Hippocampal formation (tissue), 2 donors: ENCODE measurements at places on chromosomes 4 and X.

DNA sequence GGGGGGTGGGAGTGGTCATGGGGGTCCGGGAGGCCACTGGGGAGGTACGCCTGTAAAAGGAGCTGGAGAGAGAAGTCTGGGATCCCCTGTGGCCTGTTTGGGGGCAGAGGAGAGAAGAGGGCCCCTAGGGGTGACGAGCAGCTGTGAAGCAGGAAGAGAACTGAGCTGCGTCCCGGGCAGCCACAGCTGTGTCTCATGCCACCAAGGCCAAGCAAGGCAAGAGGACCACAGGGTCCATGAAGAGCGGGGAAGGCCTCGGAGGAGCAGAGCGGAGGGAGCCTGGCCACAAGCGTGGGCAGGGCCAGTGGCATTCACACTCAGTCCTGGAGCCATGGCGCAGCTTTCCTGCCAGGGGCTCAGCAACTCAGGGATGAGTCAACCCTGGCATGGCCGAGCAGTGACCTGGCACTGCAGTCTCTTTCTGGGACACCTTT lies 13.6 kb upstream of the NAT8L start:
- DNase-seq = no peak

DNA sequence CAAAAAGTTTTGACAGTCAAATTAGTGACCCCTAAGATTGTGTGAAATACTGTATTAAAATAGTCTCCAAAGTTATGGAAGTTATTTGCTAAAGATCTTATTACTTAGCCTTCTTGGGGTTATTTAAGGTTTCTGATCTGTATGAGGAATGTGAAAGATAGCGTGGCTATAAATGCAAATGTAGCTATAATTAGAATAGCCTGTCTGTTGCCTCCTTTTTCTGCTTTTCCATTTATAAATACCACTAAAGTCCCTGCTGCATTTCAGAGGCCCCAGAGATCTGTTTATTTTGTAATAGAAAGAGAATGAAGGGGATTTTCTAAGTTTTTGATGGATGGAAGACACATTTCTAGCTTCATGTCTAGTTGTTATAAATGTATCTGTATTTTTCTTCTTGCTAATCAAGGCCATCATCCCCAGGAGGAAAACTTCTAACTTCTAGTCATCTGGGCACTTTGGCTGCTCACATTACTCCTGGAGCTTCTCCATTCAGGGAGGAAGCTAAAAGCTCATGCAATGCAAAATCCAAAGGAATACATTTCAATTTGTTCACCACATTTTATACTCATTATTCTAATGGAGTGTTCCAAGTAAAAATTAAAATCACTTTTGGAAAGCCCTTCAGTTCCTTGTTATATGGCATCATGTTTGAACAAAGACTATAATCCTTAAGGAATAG lies 73.9 kb downstream of the INTS12 start:
- DNase-seq = no peak

DNA sequence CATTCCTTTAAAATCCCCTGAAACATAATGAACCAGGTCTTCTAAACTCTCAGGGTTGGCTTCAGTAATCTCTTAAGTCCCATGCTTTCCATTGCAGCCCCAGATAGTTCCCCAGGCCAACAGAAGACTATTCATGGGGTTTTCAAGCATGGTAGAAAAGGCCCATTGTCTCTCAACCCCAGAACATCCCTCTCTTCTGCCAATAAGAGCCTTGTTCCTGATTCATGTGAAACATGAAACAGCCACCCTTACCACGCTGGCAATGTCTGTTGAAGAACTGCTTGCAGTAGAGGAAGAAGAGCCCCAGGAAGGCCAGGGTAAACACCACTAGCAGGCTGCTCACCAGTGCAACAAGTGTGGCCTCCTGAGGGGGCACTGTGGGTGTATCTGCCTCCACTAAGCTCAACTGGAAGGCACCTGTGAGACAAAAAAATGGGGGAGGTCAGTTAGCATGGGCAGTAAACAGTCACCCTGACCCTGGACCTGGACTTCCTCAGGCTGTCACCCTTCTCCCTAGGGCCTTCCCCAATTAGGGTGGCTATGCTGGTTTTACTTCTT lies 36.4 kb downstream of the EDA2R start:
- peak; percentile 23 for DNase-seq

DNA sequence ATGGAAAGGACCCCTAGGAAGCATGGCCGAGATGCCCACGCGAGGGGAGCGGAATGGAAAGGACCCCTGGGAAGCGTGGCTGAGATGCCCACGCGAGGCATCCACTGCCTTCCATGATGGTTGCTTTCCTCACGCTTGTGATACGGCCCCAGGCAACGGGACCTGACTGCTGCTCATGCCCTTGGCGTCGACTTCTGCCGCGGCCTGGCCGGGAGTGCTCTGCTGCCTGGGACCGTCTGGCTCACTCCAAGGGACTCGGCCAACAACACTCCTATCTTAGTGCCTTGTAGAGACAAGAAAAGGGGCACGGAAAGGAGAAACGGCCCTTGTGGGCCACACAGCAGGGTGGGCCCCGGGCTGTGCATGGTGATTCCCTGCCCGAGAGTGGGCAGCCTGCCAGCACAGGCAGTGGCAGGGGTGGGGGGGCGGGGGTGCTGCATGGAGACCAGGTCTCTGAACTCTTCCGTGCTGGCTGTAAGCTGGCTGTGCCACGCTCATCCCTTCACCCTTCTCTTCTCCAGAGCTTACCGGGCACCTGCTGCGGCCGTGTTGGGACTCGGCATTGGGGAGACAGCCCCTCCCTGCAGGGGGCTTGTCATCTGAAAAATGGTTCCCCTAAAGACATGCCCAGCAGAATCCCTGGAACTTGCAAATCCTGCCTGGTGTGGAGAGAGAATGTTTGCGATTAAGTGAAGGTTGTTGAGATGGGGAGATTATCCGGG lies 38.6 kb upstream of the HMX1 start:
- DNase-seq = no peak

DNA sequence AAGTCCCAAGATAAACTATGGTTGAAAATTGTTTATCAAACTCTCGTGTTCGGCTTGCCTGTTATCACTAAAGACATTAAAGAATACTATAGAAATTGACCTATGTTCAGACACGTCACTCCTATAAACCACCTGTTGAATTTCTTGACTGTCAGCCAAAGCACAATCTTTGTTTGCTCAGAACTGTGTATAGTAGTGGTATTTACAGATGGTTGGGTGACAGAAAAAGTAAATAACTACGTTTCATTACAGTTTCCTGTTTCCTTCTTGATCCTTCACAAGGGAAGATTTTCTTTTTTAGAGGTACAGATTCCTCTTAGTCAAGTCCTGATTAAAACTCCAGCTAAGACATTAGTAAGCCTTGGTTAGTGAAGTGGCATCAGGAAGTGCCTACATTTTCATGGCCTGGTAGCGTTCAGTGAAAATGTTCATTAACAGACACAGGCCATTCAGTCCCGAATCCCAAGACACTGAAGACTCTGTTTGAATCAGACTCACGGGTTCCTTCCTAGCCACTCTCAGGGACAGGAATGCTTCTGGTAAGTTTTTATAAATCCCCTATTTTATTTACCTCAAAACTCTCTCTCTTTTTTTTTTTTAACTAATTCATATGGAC lies at the start of gene SMIM31:
Gene SMIM31, plus strand, starts transcription at position 259 of the 616 bp plus-strand sequence. CDS start 16,313 bp downstream, outside the sequence.
- DNase-seq = no peak

- no peak for DNase-seq
Measured at GRCh38 chr4:2961421-2961810, 1.8 kb downstream of the NOP14 start.

- DNase-seq = no peak
Measured at GRCh38 chrX:36401774-36402173, 482.2 kb downstream of the CFAP47 start.

GRCh38 chr4:57424232-57424897 lies 314.2 kb upstream of the IGFBP7 start:
- peak; percentile 16 for DNase-seq

DNA sequence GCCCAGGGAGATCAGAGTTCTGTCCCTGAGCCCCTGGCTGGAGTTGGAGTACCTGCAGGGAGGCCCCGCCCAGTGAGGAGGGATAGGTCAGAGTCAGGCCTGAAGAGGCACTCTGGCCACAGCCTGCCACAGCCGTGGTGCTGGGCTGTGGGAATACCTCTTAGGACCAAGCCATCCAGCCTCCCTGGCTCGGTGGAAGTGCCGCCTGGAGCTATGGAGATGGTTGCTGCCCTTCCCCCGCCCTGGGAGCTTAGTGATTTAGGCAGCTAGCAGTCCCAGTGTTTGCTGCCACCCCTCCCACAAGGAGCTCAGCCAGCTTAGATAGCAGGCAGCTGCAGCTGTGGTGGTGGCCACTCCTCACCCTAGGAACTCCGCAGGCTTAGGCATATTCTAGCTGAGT lies 446.3 kb upstream of the GNPDA2 start:
- DNase-seq = no peak

GRCh38 chr4:106609917-106610316 lies 241.3 kb upstream of the GIMD1 start:
- DNase-seq = no peak

DNA sequence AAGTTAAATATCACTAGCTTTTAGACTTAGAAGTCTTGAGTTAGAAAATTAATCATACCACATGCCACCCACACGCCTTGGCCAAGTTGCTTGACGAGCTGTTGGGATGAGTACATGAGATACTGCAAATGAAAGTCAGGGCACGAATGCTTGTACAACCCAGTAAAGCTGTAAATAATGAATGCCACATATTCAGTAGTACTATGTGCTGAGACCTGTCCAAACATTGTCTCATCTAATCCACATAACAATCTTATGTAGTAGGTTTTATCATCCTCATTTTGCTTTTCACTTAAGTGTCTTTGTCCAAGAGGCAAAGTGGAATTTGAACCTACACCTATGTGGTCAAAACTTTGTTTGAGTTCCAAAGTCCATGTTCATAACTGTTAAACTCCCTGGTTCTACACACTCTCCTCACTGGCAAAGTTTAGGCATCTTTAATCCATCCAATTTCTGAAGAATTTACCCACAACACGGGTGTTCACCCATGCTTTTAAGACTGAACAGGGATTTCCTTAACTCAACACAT lies 74.1 kb downstream of the LDB2 start:
- DNase-seq = peak; percentile 4

DNA sequence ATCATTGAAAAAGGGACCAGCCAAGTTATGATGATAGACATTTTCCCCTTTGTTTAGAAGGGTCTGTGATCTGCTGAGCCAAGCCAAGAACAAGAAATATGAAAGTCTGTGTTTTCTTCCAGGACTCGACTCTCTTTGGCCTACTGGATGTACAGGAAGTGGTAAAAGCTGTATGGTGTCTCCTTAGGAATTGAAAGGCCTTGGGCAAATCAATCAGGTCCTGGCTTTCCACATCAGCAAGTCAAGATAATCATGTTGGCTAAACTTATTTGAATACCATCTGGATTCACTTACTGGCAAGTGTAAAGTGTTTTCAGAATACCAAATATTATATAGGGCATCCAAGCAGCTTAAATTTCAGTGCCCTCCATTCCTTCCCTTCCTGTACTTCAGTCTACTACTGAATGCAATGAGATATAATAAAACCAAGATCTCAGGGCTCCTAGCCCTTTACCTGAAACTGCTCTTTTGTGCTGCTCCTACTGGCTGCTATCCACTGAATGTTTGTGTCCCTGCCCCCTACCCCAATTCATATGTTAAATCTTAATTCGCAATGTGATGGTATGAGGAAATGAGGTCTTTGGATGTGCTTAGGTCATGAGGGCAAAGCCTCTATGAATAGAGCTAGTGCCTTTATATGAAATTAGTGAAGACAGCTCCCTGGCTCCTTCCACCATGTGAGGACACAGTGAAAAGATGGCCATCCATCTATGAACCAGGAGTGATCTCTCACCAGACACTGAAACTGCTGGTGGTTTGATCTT lies 578.0 kb downstream of the SPRY1 start:
- DNase-seq = no peak

DNA sequence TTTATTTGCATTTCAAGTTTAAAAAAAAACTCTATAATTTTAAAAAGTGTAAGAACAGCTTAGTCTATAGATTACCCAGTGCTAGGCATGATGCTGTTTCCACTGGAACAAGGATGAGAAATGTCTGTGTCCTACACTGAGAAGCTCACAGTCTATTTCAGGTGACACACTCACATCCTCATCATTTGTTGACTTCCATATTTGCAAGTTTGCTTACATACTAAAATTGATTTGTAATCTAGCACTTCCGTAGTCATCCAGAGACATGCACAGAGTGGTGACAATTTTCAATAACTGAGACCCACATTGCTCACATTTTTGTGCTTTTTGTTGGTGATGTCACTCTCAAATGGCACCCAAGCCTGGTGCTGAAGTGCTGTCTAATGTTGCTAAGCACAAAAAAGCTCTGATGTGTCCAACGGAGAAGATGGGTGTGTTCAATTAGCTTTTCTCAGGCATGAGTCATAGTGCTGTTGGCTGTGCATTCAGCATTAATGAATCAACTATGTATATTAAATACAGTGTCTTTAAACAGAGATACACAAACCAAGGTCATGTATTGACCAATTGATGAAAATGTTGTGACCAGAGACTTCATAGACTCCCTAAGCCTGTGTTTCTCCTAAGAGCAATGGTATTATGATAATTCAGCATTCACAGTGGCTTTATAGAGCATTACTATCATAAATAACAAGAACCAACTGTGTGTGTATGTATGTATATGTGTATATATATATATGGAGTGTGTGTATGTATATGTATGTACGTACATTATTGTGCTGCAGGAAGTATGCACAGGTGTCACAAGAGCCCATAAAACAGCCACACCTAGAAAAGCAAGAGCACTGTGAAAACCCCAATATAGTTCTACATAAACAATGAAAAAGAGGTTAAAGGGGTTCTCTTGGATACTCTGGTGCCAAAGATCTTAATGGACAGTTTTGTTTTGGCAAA lies 31.2 kb upstream of the VCX3B start:
- DNase-seq = no peak

GRCh38 chrX:150217609-150218008 lies 145.5 kb upstream of the MAMLD1 start:
- no peak for DNase-seq

- DNase-seq = no peak
Measured at GRCh38 chr4:171779301-171779700, 33.9 kb upstream of the GALNTL6 start.

DNA sequence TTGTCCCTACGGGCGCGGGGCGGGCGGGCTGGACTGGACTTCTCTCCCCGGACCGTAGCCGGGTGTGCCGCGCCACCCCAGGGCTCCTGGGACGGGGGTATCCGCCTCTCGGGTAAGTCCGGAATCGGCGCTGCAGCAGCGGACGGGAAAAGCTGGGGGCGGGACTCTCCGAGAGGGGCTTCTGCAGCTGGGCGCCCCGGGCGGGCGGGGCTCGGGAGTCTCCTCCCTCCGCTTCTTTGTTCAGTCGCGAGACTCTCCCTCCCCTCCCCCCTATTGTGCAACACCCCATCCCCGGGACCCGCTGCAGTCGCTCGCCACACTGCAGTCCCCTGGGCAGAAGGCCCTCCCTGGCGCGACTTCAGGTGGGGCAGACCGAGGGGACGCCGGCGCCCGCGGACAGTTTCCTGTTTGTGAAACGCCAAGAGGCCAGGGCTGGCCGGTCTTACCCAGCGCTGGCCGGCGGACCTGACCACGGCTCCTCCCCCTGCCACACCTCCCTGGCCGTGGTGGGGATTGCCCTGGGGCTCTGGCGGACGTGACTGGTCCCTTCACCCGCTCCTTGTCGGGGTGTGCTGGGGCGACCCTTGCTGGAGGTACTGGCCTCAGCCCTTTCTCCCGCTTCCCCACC lies 966 bp downstream of the CCNG2 start:
- peak; percentile 84 for DNase-seq

- no peak for DNase-seq
Measured at GRCh38 chr4:168794881-168795280, 215.2 kb downstream of the CBR4 start.

- DNase-seq = no peak
Measured at GRCh38 chr4:52704133-52704532, 45.0 kb upstream of the USP46 start.
